Hippocampal formation (tissue), 2 donors: ENCODE measurements at places on chromosomes 4 and X.

- no peak for DNase-seq
These were observed 57.0 kb upstream of the LRAT start for GRCh38 chr4:154686838-154687237.

DNA sequence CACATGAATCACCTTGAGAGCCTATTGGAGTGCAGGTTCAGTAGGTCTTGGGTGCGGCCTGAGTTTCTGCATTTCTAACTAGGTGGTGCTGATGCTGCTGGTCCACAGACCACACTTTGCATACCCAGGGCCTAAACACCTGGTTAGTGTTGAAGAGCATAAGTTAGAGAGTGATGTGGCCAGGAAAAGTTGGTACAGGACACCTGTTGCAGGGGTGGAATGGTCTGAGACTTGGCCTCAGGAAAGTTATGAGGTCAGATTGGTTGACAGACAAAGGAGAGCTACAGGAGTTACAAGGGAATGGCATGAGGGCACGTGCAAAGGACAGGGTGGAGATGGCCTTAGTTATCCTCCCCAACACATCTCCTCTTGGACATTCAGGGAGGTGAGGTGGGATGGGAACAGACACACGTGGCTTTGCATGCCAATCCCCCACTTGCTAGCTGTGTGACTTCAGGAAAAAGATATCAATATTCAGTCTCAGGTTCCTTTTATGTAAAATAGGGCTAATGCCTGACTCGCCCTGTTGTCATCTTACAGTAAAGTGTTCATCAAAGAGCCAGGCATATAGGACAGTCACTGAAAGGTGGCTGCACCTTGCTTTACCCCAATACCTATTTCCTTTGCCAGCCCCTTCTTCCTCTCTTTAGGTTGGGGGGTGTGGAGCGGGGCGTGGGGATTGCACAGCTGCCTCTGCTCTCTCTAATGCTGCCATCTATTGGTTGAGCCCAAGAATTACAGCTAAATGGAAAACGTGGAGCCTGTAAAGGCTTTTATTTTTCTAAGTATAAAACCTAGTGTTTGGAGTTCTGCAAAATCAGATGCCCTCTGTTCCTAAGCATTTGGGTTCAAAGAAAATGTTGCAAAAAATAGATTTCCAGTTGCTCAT, 47.5 kb downstream of the ATG4A start:
- DNase-seq: no peak

DNA sequence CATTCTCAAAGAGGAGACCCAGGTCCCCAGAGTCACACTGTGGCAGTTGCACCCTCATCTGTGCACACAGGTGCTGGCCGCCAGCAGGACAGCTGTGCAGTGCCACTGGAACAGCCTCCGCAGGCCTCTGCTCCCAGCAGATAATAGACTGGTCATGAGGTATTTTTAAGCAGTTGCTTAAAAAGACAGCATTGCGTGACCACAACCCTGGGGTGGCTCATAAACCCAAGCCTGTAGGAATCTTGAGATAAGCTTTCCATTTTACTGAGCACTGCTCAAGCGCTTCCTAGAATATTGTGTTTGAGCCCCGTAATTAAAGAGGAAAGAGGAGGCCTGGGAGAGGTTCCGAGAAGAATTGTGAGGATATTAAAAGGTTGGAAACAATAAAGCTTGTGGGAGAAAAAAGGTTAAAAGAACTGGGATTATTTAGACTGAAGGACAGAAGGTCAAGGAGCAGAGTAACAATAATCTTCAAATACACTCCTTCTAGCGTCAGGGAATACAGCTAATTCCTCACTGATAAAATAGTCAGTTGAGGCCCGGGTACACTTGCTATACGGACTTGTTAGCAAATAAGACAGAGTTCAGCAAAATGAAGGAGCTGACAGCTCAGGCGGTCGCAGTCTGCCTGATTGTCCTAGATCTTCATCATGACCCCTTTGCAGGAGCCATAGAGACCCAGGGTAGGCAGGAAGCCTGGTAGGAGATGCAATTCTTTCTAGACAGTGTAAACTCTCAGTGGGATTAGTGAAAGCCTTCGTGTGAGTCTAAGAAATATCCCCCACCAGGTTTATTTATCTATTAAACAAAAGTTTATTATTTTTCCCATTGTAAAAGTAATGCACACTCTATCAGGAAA, 86.2 kb upstream of the KIT start:
- DNase-seq: no peak

DNA sequence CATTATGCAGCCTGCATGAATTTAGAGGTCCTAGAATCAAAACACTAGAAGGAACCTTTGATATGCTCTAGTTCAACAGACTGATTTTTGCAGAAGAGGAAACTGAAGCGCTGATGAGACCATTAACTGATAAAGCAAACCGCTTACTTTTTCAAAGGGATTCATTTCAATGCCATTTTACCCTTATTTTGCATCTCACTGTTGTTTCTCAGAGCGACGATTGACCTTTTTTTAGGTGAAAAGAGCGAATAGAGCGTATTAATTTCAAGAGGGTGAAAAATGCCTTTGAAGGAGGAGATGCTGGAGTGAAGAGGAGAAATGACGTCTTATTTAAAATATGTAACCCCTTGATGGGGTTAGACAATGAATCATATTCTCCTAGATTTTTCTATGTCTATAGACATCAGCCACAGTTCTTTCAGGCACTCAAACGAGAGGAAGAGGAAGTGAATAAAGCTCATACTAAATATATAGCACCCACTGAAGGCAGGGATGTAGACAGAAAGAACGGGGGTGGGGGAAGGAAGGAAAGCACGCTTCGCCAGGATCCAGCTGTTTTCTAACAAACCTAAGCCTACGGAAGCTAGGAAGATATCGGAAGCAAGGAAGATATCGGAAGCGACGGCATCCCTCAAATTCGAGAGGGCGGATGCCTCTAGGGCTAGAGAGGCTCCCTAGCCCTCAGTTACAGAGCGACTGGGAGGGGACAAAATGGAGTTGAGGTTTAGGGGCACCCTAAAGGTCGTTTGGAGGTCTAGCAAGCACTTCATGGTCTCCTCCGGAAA, 848 bp downstream of the ACSL4 start:
- DNase-seq: no peak

DNA sequence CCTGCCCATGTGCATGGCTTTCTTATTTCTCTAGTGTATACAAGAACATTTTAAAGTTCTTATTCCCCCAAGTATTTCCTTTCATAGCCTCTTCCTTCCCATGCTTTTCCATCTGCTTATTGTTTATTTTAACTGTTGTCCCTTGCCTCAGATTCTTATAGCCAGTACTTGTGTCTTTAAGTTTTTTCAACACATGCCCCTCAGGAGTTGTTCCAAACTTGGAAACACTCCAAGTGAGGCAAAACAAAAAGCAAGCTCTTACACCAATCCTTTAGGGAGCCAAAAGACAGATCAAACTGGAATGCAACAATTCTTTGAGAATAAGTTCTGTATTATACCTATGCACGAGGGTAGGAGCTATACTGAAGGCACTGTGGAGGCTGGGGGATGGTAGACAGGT, 222.0 kb upstream of the STK26 start:
- DNase-seq: no peak

- no peak for DNase-seq
These were observed 762.8 kb downstream of the PDHA2 start for GRCh38 chr4:96602661-96603060.

- DNase-seq: no peak
These were observed 99.5 kb upstream of the FAM9B start for GRCh38 chrX:9133426-9133825.

DNA sequence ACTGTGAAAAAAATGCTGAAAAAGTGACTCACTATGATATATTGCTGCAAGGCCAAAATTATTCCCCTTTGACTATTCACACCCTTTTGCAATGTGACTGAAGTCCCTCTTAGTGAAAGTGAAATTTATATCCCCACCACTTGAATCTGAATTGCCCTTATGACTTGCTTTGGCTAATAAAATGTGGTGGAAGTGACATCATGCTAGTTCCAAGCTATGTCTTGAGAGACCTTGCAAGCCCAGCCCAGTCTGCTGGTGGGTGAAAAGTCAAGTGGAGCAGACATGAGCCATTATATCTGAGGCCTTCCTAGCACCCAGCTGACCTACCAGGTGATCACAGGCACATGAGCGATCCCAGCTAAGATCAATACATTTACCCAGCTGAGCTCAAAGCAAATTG, 94.7 kb downstream of the LINC00632 start:
- no peak for DNase-seq

DNA sequence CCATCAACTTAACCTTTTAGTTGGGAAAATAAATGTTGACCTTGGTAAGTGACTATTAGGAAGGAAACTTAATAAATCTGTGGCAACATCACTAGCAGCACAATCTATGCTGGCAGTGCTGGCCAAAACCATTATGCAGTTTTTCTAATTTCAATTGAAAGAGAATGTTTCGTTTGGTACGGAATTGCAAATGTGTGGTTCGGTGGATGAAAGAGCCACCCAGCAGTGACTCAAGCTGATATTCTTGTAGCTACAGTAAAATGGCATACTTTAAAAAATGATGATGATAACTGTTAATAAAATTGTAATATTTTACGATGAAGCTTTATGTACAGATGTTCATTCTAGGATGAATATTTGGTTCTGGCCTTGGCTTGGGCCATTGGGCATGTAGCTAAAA, 40.7 kb upstream of the AP1S2 start:
- no peak for DNase-seq

DNA sequence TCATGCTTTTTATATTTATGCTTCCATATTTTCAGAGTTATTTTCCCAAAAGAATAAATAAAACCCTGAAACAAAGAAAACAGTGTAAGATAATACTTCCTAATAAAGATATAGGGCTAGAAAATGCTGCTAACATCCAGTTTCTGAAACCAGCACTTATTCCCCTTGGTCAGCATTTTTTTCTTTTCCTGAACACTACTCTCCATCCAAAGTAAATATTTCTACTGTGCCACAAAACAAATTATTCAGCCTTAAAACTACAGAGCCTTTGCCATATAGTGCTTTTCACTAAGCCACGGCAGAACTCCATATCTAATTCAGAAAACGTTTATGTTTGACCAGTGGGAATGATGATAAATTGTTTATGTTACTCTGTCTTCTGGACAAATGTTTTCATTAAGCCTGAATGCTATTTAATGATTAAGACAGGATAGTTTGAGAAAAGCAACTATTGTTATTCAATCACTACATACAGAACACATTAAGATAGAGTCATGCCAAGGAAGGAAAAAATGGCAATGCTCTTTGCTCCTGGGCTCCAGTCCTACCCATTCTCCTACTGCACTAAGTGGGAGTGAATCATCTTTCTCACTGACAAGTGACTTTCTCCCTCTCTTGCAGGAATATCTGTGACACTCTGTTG, 723.9 kb downstream of the FAT4 start:
- DNase-seq: no peak

- no peak for DNase-seq
These were observed 7.2 kb downstream of the SERTM2 start for GRCh38 chrX:111518667-111519066.

- DNase-seq: no peak
These were observed 269.0 kb upstream of the PABPC4L start for GRCh38 chr4:134470544-134470943.

DNA sequence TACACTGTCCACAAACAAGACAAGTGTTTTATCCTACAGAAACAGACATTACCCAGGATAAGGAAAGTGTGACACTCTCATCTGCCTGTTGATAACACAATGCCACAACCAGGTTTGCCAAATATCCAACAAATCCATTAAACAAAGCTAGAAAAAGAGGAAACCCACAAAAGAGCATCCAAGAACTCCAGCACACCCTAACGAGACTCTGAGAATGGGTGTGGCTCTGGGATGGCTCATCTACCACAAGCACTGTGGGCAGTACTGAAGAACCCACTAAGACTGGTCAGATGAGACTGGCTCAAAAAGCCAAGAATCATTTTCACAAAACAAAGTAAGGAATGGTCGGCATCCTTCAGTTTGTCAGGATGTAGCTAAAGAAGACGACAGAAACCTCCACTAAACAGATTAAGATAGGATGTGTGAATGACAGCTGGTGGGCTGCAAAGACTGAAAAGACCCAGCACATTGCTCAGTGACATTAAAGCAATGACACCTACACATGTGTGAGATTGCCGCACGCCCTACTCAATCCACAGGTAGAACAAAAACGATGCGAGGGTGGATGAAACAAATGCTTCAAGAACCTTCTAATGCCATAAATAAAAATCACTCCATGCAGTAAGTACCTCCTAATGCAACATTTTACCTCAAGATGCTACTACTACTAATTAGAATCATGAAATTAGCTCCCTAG, 14.7 kb downstream of the ATP8A1 start:
- DNase-seq: no peak

- no peak for DNase-seq
These were observed 6.7 kb downstream of the EDNRA start for GRCh38 chr4:147487616-147488015.

- no peak for DNase-seq
These were observed 51.5 kb downstream of the SEL1L3 start for GRCh38 chr4:25811374-25811690.

GRCh38 chr4:94571715-94572114, 120.0 kb downstream of the PDLIM5 start:
- DNase-seq: no peak

DNA sequence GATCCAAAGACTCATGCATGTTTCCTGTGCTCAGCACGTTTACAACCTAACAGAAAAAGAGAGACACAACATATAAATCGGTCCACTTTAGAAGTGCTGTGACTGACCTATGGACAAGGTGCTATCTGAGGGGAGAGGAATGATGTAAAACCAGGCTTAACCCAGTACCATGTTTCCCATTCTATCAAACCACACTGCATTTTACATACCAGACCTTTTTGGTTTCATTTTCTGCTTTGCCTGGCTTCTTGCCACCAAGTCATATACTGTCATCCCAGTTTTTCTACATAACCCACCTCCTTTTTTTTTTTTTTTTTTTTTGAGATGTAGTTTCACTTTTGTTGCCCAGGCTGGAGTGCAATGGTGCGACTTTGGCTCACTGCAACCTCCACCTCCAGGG, 82.2 kb downstream of the KLF8 start:
- DNase-seq: no peak

- no peak for DNase-seq
These were observed 41.8 kb downstream of the RPS6KA3 start for GRCh38 chrX:20224814-20225487.

DNA sequence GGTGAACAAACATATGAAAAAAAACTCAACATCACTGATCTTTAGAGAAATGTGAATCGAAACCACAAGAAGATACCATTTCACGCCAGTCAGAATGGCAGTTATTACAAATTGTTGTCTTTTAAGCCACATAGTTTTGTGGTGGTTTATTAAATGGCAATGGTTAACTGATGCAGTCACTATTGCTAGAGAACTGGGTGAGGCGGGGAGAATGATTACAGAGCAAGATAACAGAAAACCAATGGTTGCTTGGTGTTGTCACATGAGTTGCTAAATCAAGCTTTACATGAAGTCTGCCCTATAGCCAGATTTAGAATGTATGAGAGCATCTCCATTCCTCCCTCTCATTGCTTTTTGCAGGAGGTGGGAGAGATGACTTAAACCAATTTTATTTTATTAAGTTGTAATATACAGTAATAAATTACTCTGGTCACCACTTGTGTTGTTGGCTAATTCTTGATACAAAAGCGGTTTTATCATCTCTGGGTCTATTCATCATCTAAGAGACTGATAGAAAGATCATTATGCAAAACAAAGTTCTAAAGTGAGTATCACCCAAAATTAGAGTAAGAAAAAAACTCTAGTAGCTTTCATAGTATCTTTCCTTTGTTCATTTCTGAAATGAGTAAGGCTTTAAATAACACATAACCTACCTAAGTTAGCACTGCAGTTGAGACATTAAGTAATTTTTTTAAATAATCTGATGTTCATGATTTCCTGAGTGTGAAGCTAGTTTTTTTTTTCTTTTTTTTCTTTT, 859.5 kb downstream of the STIM2 start:
- DNase-seq: no peak
